Cardiac fibroblast (primary cell): ENCODE measurements at places on chromosomes 7 and 10.

- peak; percentile 60 for DNase-seq
These were observed 113.3 kb downstream of the TCF7L2 start for GRCh38 chr10:113063043-113063967.

DNA sequence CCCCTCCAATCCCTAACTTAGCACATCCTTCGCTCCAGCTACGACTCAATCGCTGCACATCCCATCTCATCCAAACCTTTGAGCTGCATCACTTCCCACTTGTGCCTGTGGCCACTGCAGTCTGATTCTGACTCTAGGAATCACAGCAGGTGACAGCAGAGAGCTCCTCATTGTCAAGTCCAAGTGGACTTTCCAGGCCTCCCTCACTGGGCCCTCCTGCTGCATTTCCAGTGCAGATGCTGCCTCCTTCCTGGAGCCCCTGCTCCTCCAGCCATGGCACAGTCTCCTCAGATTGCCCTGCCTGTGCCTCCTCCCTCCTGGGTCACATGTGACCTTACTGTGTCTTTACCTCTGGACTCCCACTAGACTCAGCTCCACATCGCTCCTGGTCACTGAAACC is 157.3 kb downstream of the USP6NL start:
- no peak for DNase-seq

DNA sequence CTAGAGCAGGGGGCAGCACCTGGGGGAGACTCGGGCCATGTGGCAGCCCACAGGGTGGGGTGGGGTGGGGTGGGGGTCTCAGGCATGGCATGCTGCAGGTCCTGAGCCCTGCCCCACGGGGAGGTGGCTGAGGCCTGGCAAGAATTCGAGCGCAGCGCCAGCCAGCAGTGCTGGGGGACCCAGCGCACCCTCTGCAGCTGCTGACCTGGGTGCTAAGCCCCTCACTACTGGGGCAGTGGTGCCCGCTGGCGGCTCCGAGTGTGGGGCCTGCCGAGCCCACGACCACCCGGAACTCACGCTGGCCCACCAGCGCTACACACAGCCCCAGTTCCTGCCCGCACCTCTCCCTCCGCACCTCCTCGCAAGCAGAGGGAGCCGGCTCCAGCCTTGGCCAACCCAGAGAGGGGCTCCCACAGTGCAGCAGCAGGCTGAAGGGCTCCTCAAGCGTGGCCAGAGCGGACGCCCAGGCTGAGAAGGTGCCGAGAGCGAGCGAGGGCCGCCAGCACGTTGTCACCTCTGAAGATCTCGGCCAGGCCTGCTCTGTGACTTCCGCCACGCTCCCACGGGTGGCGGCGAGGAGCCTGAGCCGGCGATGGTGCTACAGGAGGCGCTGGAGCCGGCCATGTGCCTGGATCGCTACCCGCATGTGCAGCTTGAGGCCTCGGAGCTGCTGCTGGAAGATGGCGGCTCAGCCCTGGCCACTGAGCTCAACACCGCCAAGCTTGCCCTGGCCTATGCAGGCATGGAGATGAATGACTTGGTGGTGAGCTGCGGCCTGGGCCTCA is 145.1 kb upstream of the C7orf33 start:
- DNase-seq: no peak

DNA sequence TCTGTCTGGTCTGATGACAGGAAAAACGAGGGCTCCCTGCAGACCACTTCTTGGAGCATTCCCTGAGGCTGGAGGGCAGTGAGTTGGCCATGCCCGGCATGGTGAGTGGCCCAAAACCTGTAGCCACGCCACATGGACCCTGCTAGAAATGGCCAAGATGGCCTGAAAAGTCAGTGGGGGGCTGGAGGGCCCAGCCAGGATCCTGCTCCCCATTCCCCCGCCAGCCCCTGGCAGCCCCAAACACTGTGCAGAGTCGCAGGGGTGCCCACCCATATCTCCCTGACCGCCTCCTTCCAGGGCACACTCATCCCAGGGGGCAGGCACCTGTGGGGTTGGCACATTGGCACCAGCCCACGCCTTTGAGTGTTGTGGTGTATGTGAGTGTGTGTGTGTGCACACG is 18.7 kb upstream of the PPP2R2D start:
- no peak for DNase-seq

- no peak for DNase-seq
These were observed 6.9 kb upstream of the LRMDA start for GRCh38 chr10:75424571-75424970.

- peak; percentile 59 for DNase-seq
These were observed 132.1 kb downstream of the NRBF2 start for GRCh38 chr10:63265222-63265617.

GRCh38 chr7:132379292-132379691 is 197.0 kb downstream of the PLXNA4 start:
- DNase-seq: peak; percentile 40

- DNase-seq: no peak
These were observed 98.8 kb downstream of the PFKFB3 start for GRCh38 chr10:6301488-6302075.

DNA sequence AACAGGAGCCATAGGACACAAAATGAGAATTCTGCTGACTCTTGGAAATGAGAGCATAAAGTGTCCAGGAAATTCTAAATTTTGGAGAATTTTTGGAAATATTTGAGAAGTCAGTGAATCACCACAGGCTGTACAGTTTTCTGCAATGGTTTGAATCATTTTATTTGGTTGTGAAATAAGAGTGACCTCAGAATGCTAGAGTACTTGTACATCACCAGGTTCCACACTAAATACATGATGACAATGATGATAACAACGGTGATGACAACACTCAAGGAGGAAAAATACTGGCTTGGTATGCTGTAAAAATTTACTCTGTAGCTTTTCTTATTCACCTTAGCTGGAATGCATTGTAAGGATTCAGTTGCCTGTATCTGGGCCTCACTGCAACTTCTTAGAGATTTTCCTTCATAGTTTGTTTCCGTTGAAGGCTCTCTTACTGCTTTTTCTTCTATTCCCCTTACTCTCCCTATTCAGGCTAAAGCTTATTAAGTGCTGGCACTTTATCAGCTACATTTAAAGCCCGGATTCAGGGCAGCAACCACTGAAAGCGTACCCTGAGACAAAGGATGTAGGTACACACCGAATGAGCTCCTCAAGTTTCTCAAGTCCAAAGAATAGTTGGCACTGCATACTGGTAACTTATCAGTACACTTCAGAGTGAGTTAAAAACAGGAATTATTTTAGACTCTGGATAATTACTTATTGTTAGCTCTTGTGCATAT is 30.2 kb upstream of the NME8 start:
- DNase-seq: no peak

DNA sequence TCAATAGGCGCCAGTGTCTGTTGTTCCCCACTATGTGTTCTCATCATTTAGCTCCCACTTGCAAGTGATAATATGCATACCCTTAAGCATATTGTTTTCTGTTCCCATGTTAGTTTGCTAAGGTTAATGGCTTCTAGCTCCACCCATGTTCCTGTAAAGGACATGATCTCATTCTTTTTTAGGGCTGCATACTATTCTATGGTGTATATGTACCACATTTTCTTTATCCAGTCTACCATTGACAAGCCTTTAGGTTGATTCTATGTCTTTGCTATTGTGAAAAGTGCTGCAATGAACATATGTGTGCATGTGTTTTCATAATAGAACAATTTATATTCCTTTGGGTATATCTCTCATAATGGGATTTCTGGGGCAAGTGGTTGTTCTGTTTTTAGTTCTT is 77.8 kb upstream of the PLXDC2 start:
- DNase-seq: no peak

DNA sequence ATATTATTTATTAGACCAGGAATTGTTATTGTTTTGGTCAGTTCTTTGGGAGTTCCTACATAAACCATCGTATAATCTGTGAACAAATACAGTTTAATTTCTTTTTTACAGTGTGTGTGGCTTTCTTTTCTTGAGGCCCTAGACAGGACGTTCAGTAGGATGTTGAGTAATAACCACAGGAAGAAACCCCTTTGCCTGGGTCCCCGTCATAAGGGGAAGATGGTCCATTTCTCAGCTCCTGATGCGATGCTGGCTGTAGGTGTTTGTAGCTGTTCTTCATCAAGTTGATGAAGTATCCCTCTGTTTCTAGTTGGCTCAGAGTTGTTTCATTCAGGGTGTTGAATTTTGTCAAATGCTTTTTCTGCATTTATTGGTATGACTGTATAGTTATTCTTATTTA is 219.7 kb upstream of the ADARB2 start:
- no peak for DNase-seq
